Calu3 (cell line): ENCODE measurements at places on chromosomes 1 and 21. TPM values are rescaled to one million over a fixed set of nuclear protein-coding genes. Genes with fewer than 3 reads are reported as not detected.

DNA sequence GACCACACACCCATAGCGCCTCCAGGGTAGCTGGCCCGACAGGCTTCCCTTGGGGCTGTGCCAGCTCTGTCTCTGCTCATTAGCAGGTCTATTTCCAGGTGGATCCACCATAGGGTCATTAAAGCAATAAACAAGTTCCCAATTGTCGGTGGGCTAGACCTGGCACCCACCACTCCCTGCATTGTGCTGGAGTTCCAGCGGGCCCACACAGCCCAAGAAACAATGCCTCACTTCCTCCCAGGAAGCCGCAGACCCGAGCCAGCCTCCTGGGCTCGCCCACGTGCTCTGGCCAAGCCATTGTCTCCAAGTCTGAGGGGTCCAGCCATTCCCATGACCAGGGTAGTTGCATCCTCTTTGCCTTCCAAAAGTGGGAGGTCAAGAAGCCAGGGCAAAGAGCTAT lies 27.5 kb upstream of the SOX13 start:
- H3K27ac ChIP-seq: no peak overlapping the region
- H3K4me3 ChIP-seq: no peak overlapping the region
- DNase-seq: no peak
- H3K4me1 ChIP-seq: no peaks in the 10 kb centered on the region
- no peaks in the 10 kb centered on the region for H3K36me3 ChIP-seq
- no peaks in the 10 kb centered on the region for H3K27me3 ChIP-seq

GRCh38 chr1:41578712-41579335 lies 94.3 kb upstream of the EDN2 start:
- H3K27me3 ChIP-seq: no peaks in the 10 kb centered on the region
- no peaks in the 10 kb centered on the region for H3K4me1 ChIP-seq
- DNase-seq: peak; percentile 11
- no peaks in the 10 kb centered on the region for H3K36me3 ChIP-seq
- no peak overlapping the region for H3K27ac ChIP-seq

- no peaks in the 10 kb centered on the region for H3K27me3 ChIP-seq
- no peak for DNase-seq
- no peak overlapping the region for H3K4me3 ChIP-seq
- H3K4me1 ChIP-seq: peaks cover 23% of the 10 kb centered on the region
Measured at GRCh38 chr1:161121042-161121650, 3.2 kb downstream of the NIT1 start.

- H3K4me3 ChIP-seq: no peak overlapping the region
- no peak for DNase-seq
- no peaks in the 10 kb centered on the region for H3K4me1 ChIP-seq
- H3K36me3 ChIP-seq: no peaks in the 10 kb centered on the region
Measured at GRCh38 chr1:115922801-115923200, 53.5 kb upstream of the SLC22A15 start.

GRCh38 chr21:41769521-41769920 lies 2.7 kb upstream of the RIPK4 start:
- H3K4me3 ChIP-seq: peak overlapping the region; percentile 76
- no peaks in the 10 kb centered on the region for H3K27me3 ChIP-seq
- DNase-seq: no peak
- peaks cover 44% of the 10 kb centered on the region for H3K36me3 ChIP-seq
- no peak overlapping the region for H3K27ac ChIP-seq

DNA sequence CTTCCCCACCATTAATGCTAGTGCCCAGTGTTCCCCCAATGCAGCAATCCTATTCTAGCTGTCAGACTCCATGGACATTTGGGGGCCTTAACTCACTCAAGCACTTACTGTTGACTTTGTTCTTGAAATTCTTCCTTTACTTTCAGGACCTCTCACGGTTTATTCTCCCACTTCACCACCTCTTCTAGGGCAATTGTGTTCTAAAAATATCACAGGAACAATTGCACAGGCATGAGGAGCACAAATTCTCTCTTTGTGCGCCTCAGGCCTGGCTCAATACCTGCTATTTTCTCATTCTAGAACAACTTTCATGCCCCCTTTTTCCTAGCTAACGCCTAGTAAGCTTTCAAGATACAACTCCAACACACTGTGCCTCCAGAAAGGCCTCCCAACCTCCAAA lies 7.3 kb downstream of the MAB21L3 start:
- DNase-seq: no peak
- no peak overlapping the region for H3K4me3 ChIP-seq
- peaks cover 19% of the 10 kb centered on the region for H3K4me1 ChIP-seq

DNA sequence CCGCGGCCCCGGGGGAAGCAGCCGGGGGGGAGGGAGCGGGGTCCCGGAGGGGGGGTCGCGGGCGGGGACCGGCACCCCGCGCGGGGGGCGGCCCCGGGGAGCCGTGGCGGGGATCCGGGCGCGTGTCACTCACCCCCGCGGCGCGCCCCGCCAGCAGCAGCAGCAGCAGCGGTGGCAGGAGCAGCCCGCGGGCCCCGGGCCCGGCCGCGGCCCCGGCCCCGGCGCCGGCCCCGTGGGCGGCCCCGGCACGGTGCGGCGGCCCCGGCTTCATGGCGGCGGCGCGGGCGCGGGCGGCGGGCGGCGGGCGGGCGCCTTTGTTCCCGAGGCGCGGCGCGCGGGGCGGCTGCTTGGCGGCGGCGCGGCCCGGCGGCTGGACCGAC lies 252 bp downstream of the SDC3 start:
- H3K36me3 ChIP-seq: peaks cover 29% of the 10 kb centered on the region
- H3K27ac ChIP-seq: no peak overlapping the region
- peak overlapping the region; percentile 68 for H3K4me3 ChIP-seq
- H3K4me1 ChIP-seq: peaks cover 20% of the 10 kb centered on the region

GRCh38 chr1:169363046-169363730 lies 4.4 kb downstream of the NME7 start:
- DNase-seq: no peak
- peak overlapping the region; percentile 8 for H3K4me3 ChIP-seq
- H3K27ac ChIP-seq: peak overlapping the region; percentile 52

GRCh38 chr1:179818743-179819173 lies 58.8 kb downstream of the TOR1AIP2 start:
- H3K27ac ChIP-seq: no peak overlapping the region
- H3K27me3 ChIP-seq: peaks cover 91% of the 10 kb centered on the region
- DNase-seq: no peak
- peaks cover 8% of the 10 kb centered on the region for H3K36me3 ChIP-seq

DNA sequence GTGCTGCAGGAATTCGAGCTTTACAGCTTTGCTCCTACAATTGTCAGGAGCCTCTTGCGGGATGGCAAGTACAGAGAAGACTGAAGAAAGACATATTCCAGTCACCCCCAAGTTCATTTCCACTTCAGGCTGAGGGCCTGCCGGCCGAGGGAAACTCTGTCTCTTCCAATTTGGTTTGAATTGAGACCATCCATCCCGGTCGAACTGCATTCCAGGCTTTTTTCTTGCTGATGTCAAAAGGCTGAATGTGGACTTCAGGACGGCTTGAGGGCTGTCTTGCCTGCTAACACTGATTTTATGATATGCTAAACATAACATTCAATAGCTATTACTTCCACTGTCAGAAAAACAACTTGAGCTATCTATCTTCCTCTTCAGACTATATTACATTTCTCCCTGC lies 79.8 kb upstream of the PLXNA2 start:
- no peak for DNase-seq
- H3K27ac ChIP-seq: no peak overlapping the region
- H3K4me1 ChIP-seq: no peaks in the 10 kb centered on the region
- no peak overlapping the region for H3K4me3 ChIP-seq

- peaks cover 24% of the 10 kb centered on the region for H3K4me1 ChIP-seq
- peak overlapping the region; percentile 2 for H3K27ac ChIP-seq
- H3K36me3 ChIP-seq: peaks cover 35% of the 10 kb centered on the region
- H3K27me3 ChIP-seq: no peaks in the 10 kb centered on the region
- peak; percentile 57 for DNase-seq
Measured at GRCh38 chr1:112954945-112955772, 837 bp downstream of the SLC16A1 start.

- peaks cover 2% of the 10 kb centered on the region for H3K27me3 ChIP-seq
- no peaks in the 10 kb centered on the region for H3K36me3 ChIP-seq
- DNase-seq: no peak
- no peaks in the 10 kb centered on the region for H3K4me1 ChIP-seq
Measured at GRCh38 chr1:7558921-7559869, 211.9 kb upstream of the VAMP3 start.

DNA sequence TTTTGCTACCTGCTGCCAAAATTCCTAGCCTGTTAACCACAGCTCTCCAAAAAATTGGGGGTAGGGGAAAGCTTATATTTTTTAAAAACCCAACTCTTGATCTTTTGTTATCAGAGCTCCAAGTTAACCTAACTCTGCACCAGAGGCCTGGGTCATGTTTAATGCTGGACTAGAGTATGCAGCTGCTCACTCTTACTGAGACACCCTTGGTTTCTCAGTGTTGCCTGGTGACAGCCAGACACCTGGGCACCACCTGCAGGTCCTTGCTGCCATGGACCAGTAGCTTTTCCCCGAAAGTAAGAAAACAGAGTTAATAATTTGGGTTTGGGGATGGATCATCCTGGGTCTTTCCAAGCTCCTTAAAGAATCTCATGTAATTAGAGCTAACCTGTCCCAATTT lies 30.1 kb downstream of the KCNJ6 start:
- peaks cover 92% of the 10 kb centered on the region for H3K27me3 ChIP-seq
- H3K4me1 ChIP-seq: no peaks in the 10 kb centered on the region
- DNase-seq: no peak

DNA sequence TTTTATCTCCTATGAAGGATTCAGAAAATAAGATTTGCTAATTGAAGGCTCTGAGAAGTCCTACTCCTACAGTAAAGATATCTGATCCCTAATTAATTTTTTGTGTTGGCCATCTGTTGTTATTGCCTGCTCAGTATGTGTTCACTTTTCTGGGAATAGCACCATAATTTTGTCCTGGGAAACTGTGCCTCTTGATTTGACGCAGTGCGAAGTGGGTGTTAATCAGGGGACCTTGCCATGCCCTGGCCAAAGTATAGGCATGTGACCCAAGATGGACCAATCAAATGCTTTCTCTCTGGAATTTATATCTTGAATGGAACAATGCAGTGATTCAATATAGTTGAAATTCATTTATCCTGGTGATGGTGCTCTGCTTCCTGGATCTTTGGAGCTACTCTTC lies 30.4 kb upstream of the GNG12 start:
- no peaks in the 10 kb centered on the region for H3K36me3 ChIP-seq
- H3K4me3 ChIP-seq: no peak overlapping the region
- no peak for DNase-seq
- no peak overlapping the region for H3K27ac ChIP-seq

DNA sequence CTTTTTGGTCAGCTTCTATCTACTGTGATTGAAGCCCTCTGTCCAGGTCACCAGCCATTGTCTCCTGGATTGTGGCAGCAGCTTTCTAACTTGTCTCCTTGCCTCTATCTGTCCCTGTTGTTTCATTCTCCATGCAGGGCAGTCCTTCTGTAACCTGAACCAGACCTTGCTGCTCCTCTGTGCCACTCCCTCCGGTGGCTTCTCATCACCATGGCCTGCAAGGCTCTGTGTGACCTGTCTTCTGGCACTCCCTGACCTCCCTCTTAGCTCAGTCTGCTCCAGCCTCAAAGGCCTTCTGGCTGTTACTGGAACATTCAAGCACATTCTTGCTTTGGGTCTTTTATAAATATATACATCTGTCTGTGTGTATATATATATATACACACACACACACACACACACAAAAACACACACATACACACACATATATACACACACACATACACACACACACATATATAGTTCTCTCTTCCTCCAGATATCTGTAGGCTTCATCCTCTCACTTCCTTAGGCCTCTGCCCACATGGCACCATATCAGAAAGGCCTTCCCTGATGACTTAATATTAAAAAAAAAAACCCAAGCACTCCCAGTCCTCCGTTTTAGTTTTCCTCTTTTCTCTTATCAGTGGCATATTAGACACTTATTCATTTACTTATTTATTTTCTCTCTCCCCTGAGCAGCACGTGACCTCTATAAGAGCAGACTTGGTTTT lies 21.2 kb upstream of the JUN start:
- no peaks in the 10 kb centered on the region for H3K36me3 ChIP-seq
- no peak for DNase-seq
- no peak overlapping the region for H3K27ac ChIP-seq
- H3K4me1 ChIP-seq: peaks cover 29% of the 10 kb centered on the region
- H3K4me3 ChIP-seq: no peak overlapping the region

DNA sequence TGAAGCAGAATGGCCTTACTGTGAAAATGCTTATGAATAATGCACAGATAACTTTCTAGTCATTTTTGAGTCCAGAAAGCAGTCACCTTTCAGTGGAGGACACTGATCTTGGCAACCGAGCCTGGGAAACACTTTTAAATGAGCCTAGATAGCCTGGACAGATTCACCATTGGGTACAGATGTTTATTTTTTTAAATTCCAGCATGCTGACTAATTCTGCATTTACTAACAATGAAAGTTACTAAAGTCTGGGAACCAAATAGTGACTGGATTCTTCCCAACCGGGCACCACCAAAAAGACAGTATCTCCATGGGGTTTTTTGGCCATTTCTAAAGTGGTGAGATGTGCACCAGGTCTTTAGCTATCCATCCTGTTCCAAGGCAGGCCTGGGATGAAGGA lies 3.3 kb upstream of the FMOD start:
- H3K4me1 ChIP-seq: no peaks in the 10 kb centered on the region
- no peak overlapping the region for H3K27ac ChIP-seq
- no peaks in the 10 kb centered on the region for H3K36me3 ChIP-seq
- DNase-seq: no peak

GRCh38 chr1:244114892-244115291 lies 63.8 kb downstream of the ZBTB18 start:
- no peak overlapping the region for H3K4me3 ChIP-seq
- peaks cover 17% of the 10 kb centered on the region for H3K27me3 ChIP-seq
- H3K27ac ChIP-seq: no peak overlapping the region
- peaks cover 23% of the 10 kb centered on the region for H3K4me1 ChIP-seq

DNA sequence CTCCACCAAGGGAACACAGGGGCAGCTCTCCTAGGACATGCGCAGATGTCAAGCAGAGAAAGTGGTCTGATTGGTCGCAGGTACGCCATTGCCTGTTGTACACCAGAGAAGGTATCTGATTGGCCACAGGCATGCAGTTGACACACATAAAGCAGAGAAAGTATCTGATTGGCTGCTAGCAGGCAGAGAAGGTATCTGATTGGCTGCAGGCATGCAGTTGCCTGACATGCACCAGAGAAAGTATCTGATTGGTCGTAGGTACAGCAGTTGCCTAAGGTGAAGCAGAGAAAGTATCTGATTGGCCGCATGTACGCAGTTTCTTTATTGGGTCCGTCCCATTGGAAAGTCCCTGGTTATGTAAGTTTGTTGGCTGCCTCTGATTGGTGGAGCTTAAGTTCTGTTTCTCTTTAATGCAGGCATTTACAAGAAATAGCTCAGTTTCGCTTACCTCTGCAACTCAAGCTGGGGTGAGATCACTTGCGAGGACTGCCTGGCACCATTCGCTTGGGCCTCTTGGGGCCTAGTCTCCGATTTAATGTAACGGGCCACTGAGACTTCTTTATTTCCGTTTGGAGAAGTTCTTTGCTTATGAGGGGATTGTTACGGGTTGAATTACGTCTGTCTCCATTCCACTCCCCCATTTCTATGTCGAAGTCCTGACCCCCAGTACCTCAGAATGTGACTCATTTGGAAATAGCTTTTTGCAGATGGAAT lies 74.2 kb downstream of the SIK1 start:
- DNase-seq: no peak
- H3K27me3 ChIP-seq: no peaks in the 10 kb centered on the region
- no peaks in the 10 kb centered on the region for H3K4me1 ChIP-seq
- H3K4me3 ChIP-seq: no peak overlapping the region
- no peaks in the 10 kb centered on the region for H3K36me3 ChIP-seq

The RGS16 gene
- total RNA-seq: 1.2 and 1.7 TPM in 2 replicates

The LMX1A gene
- total RNA-seq: not detected in 2 replicates

The PRAMEF6 gene
- total RNA-seq: not detected in 2 replicates

The S100A14 gene
- 74.6 and 106 TPM in 2 replicates for total RNA-seq

The EFNA1 gene
- 33.7 and 41.7 TPM in 2 replicates for total RNA-seq

The FCMR gene
- total RNA-seq: 0.86 and 1.1 TPM in 2 replicates

The GBP5 gene
- total RNA-seq: 0.54 TPM in 1 of 2 replicates, not detected in the other

The VANGL2 gene
- 2.0 and 2.3 TPM in 2 replicates for total RNA-seq

The RFX5 gene
- 82.4 and 88.1 TPM in 2 replicates for total RNA-seq

The RGS7 gene
- 1.0 and 1.3 TPM in 2 replicates for total RNA-seq

The CERS2 gene
- 214 and 226 TPM in 2 replicates for total RNA-seq

The IGSF9 gene
- total RNA-seq: 7.5 and 7.6 TPM in 2 replicates
